Activated CD4-positive, alpha-beta T cell treated with anti-CD3 and anti-CD28 coated beads for 1 hour (primary cell): ENCODE measurements at places on chromosomes 3 and 15.

GRCh38 chr15:45645026-45645980 lies 10.5 kb downstream of the SQOR start:
- DNase-seq = no peak

- DNase-seq = no peak
Measured at GRCh38 chr3:69085168-69085832, 563 bp downstream of the ARL6IP5 start.

- no peak for DNase-seq
Measured at GRCh38 chr15:37876900-37877299, 57.5 kb upstream of the TMCO5A start.

DNA sequence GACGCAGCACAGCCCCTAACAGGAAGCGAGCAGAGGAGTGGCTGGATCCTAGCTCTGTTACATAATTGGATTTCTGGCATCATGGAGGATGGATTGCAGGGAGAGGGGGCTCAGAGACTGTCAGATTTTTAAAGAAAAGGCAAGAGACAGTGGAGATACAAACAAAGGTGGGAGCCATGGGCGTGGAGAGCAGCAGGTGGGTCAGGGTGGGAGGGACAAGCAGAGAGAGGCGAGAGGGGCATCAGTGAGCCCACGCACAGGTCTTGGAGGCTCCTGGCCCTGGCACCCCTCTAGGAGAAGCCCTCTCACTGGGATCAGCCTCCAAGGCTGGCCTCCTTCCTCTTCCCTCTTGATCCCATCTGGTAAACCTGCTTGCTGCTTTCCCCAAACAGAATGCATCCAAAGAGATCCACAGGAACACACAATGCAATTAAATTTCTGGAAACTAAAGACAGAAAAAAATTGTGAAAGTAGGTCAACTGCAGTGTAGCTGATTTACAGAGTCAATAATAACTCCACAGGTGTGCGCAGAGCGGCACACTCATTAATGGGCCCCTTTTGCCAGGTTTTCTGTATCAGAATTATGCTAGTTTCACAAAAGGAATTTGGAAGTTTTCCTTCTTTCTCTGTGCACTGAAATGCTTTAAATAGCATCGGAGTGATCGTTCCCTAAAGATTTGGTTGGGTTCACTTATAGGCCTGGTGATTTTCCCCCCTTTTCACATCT lies 66.1 kb downstream of the LSM3 start:
- DNase-seq = no peak

- DNase-seq = no peak
Measured at GRCh38 chr3:39387411-39387975, 4.3 kb downstream of the SLC25A38 start.

DNA sequence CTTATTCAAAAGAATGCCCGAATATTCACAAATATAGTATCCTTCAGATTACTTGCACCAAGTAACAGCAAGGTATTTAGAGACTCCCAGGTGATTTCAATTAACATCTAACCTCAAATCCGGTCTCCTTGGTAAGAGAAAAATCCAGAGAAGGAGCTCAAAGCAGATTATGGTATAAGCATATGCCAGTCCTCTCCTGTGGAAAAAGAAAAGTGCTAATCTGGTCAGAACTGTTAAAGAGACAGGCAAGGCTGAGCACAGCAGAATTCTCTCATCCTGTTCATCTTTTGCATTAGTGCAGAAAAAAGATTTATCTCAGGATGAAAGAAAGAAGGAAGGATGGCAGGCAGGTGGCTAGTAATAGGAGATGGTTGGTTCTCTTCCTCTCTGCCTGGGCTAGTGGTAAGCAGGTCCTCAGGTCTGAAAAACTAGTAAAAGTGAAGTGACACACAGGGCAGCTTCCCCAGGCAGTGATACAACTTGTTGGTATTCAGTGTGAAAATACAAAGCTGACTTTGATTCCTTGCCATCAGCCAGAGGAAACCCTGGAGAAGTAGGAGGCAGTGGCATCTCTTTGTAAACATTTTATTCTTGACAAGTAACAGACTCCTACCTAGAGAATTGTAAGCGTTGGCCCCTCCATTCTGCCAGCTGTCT lies 14.2 kb downstream of the ATXN7 start:
- no peak for DNase-seq
